ENCODE measurements at places on chromosomes 3 and 15.
A peak's percentile ranks its signal among the peaks of the same experiment; 100 is the strongest.

- DNase-seq = no peak
Measured at GRCh38 chr15:71791975-71792374, 18.4 kb upstream of the NR2E3 start.

- no peak for DNase-seq
Measured at GRCh38 chr3:109863701-109864100, 526.4 kb upstream of the DPPA4 start.

- no peak for DNase-seq
Measured at GRCh38 chr15:65655026-65655425, 33.3 kb downstream of the SLC24A1 start.

DNA sequence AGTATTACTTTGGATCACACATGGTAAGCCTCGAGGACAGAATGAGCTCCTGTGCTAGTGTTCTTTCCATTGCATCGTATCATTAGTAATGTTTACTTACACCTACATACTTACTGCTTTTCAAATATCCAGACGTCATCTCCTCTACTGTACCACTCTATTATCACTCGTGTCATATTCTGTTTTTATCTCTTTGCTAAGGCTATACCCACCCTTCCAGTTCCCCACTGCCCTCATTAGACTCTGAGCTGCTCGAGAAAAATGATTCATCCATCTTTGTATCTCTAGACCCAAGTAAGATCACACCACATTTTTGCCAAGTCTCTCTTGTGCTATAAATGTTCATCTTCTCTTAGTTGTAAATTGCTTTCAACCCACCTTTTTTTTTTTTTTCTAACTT lies 245.7 kb downstream of the TIGIT start:
- no peak for DNase-seq

- no peak for DNase-seq
Measured at GRCh38 chr3:5205165-5205941, 17.8 kb downstream of the EDEM1 start.

DNA sequence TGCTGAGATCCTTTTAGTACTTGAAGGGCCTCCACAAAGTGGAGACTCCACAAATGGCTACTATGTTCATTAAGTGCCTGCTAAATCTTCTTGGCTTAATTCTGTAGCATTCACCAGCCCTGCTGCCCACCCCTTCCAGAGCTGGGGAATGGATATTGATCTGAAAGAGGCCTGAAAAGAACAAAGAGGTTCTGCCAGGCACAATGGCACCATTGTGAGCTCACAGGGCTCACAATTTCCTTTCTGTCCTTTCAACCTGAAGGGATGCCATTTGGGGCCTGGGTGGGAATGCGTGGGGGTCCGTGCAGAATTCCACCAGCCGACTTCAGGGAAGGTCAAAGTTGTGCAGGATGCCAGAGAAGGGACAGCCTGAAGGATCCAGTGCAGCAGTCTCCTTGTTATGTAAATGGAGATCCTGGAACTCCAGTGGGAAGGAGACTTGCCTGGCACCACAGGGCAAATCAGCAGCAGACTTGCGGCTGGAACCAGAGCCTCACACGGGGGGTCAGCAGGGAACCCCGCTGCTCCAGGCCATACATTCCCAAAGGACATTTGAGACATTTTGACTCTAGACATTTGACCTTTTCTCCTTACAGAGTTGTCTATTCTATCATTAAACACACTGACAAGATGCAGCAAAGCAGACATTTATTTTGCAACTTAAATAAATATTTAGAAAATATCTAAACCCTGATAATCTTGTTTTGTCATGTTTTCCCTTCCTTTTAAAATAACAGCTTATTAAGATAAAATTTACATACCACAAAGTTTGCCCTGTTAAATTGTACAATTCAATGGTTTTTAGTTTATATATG lies 21.5 kb upstream of the MORF4L1 start:
- DNase-seq = peak; percentile 77

- DNase-seq = peak; percentile 30
Measured at GRCh38 chr3:16839271-16840100, 45.3 kb upstream of the PLCL2 start.

DNA sequence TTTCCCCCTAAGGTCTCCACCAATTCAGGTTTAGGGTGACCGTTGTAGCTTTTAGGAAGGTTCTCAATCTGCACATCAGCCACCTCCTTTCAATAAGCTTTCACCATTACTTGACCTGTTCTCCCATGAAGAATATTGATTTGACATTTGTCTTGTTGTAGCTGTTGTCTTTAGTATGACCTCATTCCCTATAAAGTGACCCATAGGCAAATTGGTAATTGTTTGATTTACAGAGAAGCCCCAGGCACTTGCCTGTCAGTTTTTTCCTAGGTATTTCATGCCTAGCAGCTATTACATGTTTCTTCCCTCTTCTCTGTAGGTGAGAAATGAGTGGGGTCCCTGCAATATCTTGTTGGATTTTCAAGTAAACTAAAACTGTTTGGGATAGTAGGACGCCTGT lies 36.0 kb downstream of the CHD2 start:
- DNase-seq = no peak
